Panc1 (cell line): ENCODE measurements at places on chromosomes 2 and 18.

DNA sequence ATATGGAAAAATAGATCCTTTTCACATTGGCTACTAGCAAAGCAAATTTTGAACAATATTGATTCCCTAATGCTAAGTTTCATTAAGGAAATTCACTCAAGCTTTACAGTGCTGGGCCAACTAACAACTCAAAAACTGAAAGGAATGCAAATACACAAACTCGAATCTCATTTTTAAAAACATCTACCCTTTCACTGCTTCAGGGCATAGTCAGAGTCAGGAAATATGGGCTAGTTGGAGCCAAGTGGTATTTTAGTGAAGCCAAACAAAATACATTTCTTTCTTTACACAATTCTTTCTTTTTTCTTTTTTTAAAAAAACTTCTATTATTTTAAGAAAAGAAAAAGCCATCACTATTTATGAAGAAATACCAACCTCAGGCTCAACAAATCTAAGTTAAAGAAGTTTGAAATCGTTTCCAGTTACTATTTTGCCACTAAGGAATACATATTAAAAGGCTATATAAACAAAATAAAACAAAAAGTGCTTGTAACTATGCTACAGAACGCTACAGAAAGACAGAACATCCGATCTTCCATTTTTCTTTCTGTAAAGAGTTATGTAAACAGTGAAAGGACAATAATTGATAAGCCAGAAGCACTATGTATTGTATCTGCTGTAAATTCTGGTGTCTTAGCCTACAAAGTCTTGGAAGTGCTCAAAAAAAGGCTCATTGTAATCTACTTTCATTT is 113.6 kb upstream of the STK17B start:
- no peaks in the 10 kb centered on the region for H3K27me3 ChIP-seq
- no peaks in the 10 kb centered on the region; the same call in 1 of the 2 replicates for H3K4me1 ChIP-seq
- no peak overlapping the region for H3K4me3 ChIP-seq
- no peak for DNase-seq

- H3K27me3 ChIP-seq: no peaks in the 10 kb centered on the region
- no peaks in the 10 kb centered on the region for H3K36me3 ChIP-seq
- H3K27ac ChIP-seq: no peak overlapping the region
- no peak overlapping the region for H3K4me3 ChIP-seq
- DNase-seq: no peak
These were observed 44.8 kb upstream of the CTDP1 start for GRCh38 chr18:79634593-79635426.

- no peaks in the 10 kb centered on the region for H3K4me1 ChIP-seq
- H3K36me3 ChIP-seq: no peaks in the 10 kb centered on the region
- no peak for DNase-seq
These were observed 301.8 kb downstream of the C1D start for GRCh38 chr2:67760995-67761394.

- H3K36me3 ChIP-seq: no peaks in the 10 kb centered on the region
- no peaks in the 10 kb centered on the region for H3K27me3 ChIP-seq
- H3K4me1 ChIP-seq: no peaks in the 10 kb centered on the region
- H3K27ac ChIP-seq: no peak overlapping the region
- DNase-seq: no peak
These were observed 40.6 kb downstream of the ZRANB3 start for GRCh38 chr2:135490376-135490775.

DNA sequence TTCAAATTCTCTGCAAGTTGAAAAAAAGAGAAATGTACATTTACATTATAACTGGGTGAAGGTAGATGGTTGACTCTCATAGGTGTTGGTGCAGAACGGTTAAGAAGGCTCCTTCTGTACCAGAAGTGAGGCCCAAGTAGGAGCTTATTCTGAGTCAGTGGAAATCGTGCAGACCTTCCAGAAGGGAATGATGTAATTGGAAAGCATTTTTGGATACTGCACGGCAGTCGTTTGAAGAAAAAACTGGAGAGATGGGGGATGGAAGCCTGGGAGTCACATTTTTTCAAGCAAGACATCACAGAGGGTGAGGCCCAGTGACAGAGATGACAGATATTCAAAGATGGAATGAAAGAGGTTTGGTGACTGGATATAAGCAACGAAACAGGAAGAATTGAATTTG is 39.4 kb downstream of the HRH4 start:
- H3K27ac ChIP-seq: no peak overlapping the region
- H3K27me3 ChIP-seq: no peaks in the 10 kb centered on the region; the same call in 1 of the 2 replicates
- DNase-seq: no peak
- H3K36me3 ChIP-seq: no peaks in the 10 kb centered on the region

DNA sequence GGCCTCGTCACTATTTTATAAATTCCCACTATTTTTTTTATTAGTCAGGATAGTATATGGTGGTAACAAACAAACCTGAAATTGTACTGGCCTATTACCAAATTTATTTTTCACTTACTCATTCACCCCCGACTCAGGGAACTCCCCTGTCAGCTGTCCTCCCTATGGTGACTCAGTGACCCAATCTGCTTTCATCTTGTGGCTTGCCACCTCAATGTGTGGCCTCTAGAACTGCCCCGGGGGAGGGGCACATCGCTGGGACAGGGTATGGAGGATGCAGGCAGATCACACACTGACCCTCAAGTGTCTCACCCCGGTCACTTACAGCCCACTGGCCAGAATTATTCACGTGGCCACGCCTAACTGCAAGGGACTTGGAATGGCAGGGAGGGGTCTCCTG is 71.6 kb downstream of the ACTR2 start:
- no peak overlapping the region for H3K27ac ChIP-seq
- H3K36me3 ChIP-seq: no peaks in the 10 kb centered on the region
- H3K4me3 ChIP-seq: no peak overlapping the region
- peaks cover 25% of the 10 kb centered on the region for H3K4me1 ChIP-seq
- H3K27me3 ChIP-seq: no peaks in the 10 kb centered on the region

- DNase-seq: no peak
- no peak overlapping the region for H3K4me3 ChIP-seq
- H3K36me3 ChIP-seq: no peaks in the 10 kb centered on the region
- no peaks in the 10 kb centered on the region for H3K27me3 ChIP-seq
These were observed 32.3 kb downstream of the NCK2 start for GRCh38 chr2:105777031-105777482.

DNA sequence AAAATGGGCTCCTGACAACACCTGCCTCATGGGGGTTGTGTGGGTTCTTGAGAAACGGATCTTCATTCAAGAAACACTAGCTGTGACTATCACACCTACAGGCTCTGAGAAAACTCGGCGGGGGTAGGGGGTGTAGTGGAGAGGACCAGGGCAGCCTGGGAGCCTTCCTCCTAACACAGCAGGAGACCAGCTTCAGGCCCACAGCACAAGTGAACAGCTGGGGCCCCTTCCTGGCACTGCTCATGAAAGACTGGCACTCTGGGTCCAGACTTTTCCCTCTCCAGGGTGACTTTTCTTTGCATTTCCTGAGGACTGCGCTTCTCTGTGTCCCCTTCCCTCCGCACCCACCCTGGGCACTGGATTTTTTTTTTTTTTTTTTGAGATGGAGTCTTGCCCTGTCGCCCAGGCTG is 7.2 kb upstream of the SEMA4C start:
- no peak overlapping the region for H3K27ac ChIP-seq
- H3K4me1 ChIP-seq: peaks cover 10% of the 10 kb centered on the region; the same call in 1 of the 2 replicates
- DNase-seq: no peak
- no peaks in the 10 kb centered on the region for H3K36me3 ChIP-seq
- no peak overlapping the region for H3K4me3 ChIP-seq

DNA sequence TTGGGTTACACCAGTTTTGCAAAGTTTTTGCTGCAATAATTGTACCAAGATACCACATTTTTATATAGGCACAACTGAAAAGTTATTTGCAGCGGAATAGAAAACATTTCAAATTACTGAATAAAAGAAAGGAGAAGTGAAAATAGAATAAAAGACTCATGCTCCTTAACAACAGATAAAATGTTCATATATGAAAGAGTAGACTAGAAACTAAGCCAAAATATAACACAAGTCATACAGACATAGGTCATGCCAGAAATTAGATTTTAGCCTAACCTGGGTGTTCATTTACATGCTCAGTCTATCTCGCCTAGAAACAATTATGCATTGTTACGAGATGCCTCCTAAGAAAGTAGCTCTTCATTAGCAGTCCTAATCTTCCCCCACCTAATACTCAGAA is 16.4 kb upstream of the MAP3K20 start:
- no peak for DNase-seq
- peak overlapping the region; percentile 69; the same call in 1 of the 2 replicates for H3K27ac ChIP-seq
- no peaks in the 10 kb centered on the region for H3K36me3 ChIP-seq
- no peaks in the 10 kb centered on the region for H3K27me3 ChIP-seq

DNA sequence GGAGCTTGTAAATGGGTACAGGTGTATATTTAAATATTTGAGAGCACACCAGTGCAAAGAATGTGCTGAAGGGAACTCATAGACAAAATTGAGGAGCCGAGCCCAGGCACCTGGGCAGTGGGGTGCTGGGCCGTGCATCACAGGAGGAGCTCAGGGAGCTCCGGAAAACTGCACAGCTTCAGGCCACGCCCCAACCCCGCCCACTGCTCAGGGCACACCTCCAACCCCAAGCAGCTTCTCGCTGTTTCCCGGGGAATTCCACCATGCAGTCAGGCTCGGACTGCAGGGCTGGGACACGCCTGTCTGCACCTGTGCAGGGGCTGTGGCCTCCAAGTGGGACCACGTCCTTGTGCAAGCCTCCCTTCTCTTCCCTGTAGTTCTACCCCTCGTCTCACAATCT is 243.0 kb downstream of the HDAC4 start:
- H3K27me3 ChIP-seq: no peaks in the 10 kb centered on the region
- no peak overlapping the region for H3K4me3 ChIP-seq
- H3K36me3 ChIP-seq: no peaks in the 10 kb centered on the region
- no peak overlapping the region for H3K27ac ChIP-seq
- DNase-seq: no peak

GRCh38 chr2:235592430-235592829 is 98.6 kb downstream of the AGAP1 start:
- H3K4me3 ChIP-seq: no peak overlapping the region
- no peaks in the 10 kb centered on the region for H3K36me3 ChIP-seq
- H3K4me1 ChIP-seq: no peaks in the 10 kb centered on the region
- no peak overlapping the region for H3K27ac ChIP-seq

DNA sequence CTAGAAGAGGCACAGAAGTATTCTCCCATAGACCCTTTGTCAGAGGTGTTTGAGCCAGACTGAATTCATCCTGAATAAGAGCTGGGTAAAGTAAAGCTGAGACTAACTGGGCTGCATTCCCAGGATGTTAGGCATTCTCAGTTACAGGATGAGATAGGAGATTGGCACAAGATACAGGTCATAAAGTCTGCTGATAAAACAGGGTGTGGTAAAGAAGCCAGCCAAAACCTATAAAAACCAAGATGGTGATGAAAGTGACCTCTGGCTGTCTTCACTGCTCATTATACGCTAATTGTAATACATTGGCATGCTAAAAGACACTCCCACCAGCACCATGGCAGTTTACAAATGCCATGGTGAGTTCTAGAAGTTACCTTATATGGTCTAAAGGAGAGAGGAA is 364.9 kb upstream of the TMEFF2 start:
- no peaks in the 10 kb centered on the region for H3K36me3 ChIP-seq
- no peaks in the 10 kb centered on the region for H3K27me3 ChIP-seq
- H3K4me3 ChIP-seq: no peak overlapping the region
- H3K27ac ChIP-seq: no peak overlapping the region
- DNase-seq: no peak

DNA sequence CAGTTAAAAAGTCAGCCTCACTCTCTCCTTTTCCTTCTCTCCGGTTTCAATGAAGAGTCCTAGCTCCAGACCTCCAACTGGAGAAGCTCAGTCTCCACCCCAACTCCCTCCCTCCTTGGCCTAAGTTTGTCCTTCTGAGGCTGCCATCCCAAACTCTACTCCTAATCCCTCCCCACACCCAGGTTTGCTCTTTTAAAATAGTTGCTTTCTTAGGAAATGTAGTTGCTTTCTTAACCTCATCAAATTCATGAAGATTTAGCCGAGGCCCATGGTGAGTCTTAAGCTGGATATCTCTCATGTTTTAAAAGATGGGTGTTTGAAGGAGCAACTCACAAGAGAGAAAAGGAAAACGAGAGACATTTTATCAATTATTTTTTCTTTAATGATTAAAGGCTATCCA is 937 bp upstream of the LANCL1 start:
- peaks cover 8% of the 10 kb centered on the region for H3K36me3 ChIP-seq
- H3K4me1 ChIP-seq: peaks cover 4% of the 10 kb centered on the region; the same call in 1 of the 2 replicates
- no peaks in the 10 kb centered on the region for H3K27me3 ChIP-seq
- H3K27ac ChIP-seq: peak overlapping the region; percentile 81
- no peak for DNase-seq

GRCh38 chr18:20963027-20963426 is 148.6 kb downstream of the ROCK1 start:
- H3K4me1 ChIP-seq: no peaks in the 10 kb centered on the region
- H3K27ac ChIP-seq: no peak overlapping the region
- no peaks in the 10 kb centered on the region for H3K27me3 ChIP-seq

DNA sequence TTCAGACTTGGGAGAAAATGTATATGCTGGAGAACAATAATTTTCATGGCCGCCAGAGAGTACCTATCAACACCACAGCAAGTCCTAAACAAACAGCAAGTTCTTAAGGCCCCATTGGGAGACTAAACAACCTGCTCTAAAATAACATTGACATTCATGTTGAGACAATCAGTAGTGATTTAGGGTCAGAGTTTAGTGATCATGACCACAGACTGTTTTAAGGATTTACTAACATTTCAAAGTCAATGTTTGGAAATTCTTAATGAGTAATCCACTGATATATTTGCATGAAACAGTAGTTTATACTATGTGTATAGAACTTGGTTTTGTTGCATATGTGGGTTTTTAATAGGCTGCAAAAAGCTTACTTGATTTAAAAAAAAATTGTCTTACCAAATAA is 34.7 kb downstream of the RASGRP3 start:
- H3K4me1 ChIP-seq: no peaks in the 10 kb centered on the region
- no peaks in the 10 kb centered on the region for H3K36me3 ChIP-seq
- no peak overlapping the region for H3K4me3 ChIP-seq
- no peak overlapping the region for H3K27ac ChIP-seq
- no peaks in the 10 kb centered on the region for H3K27me3 ChIP-seq

- DNase-seq: no peak
- no peaks in the 10 kb centered on the region for H3K4me1 ChIP-seq
- no peaks in the 10 kb centered on the region for H3K36me3 ChIP-seq
- no peaks in the 10 kb centered on the region for H3K27me3 ChIP-seq
- no peak overlapping the region for H3K27ac ChIP-seq
- no peak overlapping the region for H3K4me3 ChIP-seq
These were observed 1051.2 kb downstream of the TDRD15 start for GRCh38 chr2:22175003-22175402.

DNA sequence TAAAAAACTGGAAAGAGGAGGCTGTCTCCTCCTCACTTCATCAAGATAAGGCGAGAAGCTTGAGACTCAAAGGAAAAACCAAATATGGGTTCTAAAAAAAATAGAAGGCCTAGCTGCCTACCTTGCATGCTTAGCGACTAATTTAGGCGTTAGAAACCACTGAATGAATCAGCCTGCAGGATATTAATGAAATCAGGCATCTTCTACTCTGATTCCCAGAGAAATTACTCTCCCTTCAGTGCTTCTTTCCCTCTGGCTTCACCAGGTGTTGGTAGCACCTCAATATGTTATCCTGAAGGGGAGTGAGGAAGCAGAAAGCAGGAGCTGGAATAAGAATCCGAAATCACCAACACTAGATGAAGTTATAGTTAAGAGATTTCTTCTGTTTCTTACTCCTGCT is 749.8 kb upstream of the NRXN1 start:
- H3K36me3 ChIP-seq: no peaks in the 10 kb centered on the region
- no peak overlapping the region for H3K27ac ChIP-seq
- no peaks in the 10 kb centered on the region for H3K4me1 ChIP-seq
- H3K27me3 ChIP-seq: no peaks in the 10 kb centered on the region
- no peak for DNase-seq
